ENCODE measurements at places on chromosomes 4 and X.

GRCh38 chr4:158219623-158220022, 9.3 kb downstream of the TMEM144 start:
- DNase-seq: no peak

- no peak for DNase-seq
Observed at GRCh38 chr4:26272654-26273615, 47.9 kb upstream of the RBPJ start.

- no peak for DNase-seq
Observed at GRCh38 chr4:94813221-94813620, 55.5 kb downstream of the BMPR1B start.

GRCh38 chr4:4260185-4260751, 12.2 kb upstream of the TMEM128 start:
- DNase-seq: peak; percentile 50

GRCh38 chr4:110675426-110675825, 52.5 kb upstream of the PITX2 start:
- DNase-seq: no peak

DNA sequence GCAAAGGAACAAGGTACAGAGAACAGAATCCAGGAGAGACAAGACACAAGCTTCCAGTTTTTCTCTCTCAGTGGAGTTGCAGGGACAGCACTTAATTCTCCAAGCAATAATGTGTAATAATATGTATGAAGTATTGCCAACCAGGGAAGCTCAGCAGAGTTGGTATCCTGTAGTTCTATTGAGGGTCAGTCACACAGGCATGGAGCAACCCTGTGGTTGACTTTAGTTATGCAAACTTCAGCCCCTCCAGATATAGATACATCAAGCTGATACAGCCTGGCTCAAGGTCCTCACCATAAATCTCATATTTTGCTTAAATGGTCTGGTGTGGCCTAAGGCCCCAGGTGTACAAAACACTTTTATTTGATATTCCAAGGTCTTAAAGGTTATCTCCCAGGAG, 248.6 kb upstream of the EPHA5 start:
- no peak for DNase-seq

DNA sequence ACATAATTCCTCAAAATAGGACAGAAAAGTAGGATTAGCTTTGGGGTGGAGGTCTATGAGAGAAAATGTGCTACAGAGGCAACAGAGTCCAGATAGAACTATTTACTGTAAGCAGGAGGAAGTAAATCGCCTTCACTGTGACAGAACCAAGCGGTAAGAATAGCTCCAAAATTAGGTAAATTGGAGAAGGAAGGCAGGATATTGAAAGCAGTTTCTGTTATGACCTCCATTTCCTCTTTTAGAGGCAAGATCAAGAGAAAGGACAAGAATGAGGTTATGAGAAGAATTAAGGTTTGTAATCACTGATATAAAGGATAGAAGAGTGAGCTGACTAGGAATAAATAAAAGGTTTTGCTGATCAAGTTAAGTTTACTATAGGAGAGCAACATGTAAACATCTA, 44.1 kb upstream of the NEUROG2 start:
- DNase-seq: peak; percentile 19

GRCh38 chrX:125622899-125623298, 303.2 kb downstream of the TEX13C start:
- no peak for DNase-seq

- DNase-seq: no peak
Observed at GRCh38 chr4:80393246-80393969, 57.9 kb downstream of the CFAP299 start.

DNA sequence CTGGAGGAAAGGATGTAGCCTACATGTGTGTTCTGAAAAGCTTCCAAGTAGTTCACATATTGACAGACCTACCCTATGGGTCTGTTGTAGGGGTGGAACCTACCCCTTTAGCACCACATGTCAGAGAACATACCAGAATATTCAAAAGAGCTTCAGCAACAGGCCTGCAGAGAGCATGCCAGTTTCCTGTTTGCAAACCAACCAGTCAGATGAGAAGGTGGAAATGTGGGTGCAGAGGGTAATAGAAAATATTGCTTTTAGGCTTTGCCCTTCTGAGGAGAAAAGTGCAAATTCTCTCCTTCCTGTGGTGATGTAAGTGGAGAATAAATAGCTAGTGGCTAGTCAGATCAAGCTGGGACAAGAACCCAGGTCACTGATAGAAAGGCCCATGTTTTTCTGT, 16.4 kb downstream of the INTS6L start:
- DNase-seq: no peak

- DNase-seq: no peak
Observed at GRCh38 chr4:2489081-2489805, 20.3 kb downstream of the RNF4 start.

DNA sequence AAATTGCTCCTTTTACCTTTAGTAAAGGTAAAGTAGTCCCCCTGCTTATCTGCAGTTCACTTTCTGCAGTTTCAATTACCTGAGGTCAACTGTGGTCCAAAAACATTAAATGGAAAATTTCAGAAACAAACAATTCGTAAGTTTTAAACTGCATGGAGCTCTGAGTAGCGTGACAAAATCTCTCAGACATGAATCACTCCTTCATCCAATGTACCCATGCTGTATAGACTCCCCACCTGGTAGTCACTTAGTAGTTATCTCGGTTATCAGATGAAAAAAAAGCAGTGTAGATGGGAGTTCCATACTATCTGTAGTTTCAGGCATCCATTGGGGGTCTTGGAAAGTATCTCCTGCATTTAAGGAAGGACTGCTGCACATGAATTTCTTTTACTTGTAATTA, 7.7 kb downstream of the UNC5C start:
- no peak for DNase-seq

DNA sequence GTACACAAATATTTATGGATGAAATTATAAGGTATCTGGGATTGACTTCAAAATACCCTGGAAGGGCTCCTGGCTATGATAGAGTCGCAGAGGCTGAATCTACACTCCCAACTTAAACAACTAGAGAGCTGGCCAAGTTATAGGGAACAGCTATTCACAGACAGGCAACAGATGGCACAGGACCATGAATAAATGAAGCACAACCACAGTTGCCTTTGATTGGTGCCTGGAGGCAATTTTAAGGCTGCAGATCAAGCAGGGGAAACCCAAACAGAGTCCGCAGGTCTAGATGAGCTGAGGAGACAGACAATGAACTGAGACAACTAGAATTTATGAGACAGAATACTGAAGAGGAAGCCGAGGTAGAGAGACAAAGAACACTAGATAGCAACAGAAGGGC, 155.9 kb downstream of the EVC2 start:
- DNase-seq: no peak

DNA sequence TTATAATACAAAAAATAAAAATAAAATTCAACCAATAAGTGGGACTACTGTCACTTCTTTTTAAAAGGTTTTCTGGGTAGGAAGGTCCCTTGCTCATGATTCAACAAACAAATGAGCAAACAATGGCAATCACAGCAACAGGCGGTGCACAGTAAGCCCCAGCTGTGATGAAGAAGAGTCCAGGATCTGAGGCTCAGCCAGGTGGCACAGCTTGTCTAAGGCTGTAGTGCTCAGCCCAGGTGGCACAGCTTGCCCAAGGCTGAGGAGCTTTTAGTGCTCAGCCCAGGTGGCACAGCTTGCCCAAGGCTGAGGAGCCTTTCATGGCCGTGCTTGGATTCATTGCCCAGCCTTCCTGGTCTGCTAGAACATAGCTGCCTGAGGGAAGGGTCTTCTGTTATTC, 75.0 kb downstream of the ZFYVE28 start:
- DNase-seq: no peak

DNA sequence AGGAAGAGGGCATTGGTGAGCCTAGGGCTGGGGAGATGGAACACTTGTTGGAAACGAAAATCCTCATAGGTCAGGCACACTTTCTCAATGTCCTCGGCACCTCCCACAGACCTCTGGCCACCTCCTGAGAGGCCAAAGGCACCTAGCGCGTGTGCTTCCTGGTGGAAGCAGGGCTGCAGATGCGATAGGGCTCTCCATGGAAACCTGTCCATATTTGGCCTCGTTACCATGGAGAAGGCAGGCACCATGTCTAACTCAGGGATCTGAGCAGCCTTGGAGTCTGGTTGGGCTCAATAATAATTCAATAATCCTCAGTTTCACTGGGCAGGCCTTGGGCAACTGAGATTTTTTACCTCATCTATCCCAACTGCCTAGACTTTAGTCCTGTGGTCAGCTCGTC, 58.3 kb downstream of the RAI2 start:
- no peak for DNase-seq

DNA sequence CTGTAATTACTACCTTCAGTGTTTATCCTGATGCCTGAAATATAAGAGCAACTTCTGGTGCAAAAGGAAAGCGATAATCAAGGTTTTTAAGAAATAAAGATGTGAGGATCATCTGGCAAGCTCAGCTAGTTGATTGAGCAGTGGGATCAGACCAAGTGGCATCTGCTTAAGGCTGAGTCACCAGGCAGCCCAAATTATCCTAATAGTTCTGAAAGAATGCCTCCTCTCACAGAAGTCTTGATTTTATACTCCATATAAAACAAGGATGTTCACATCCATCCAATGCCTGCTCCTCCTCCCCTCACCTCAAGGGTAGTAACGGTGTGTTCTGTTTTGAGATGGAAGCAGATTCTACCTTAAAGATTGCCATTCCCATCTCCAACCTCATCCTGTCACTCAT, 134.5 kb upstream of the RASGEF1B start:
- DNase-seq: no peak

- no peak for DNase-seq
Observed at GRCh38 chr4:8129136-8129535, 29.5 kb downstream of the ABLIM2 start.

DNA sequence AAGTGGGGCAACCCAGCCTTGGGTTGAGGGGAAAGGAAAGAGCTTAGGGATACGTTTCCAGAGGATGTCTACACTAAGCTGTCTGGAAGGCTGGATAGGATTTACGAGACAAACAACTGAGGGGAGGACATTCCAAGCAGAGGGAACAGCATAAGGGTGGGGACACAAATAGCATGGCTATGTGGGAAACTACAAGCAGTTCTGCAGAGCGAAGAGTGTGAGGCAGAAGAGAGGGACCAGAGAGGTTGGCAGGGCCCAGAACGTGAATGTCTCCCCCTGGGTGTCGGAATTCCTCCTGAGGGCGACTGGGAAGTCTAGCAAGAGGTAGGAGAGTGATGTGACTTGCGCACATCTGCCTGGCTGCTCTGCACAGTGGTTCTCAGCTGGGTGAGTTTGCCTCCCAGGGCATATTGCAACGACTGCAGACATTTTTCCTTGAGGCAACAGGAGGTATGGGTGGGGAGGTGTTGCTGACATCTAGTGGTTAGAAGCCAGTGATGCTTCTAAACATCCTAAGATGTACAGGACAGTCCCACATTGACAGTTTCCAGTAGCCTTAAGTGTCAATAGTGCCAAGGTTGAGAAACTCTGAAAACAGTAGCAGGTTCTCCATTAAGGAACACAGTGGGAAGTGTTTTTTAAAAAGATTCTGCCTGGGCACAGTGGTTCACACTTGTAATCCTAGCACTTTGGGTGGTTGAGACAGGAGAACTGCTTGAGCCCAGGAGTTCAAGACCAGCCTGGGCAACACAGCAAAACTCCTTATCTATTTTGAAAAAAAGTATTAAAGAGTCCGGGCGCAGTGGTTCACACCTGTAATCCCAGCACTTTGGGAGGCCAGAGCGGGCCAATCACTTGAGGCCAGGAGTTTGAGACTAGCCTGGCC, 9.2 kb downstream of the NDUFA1 start:
- DNase-seq: peak; percentile 62

GRCh38 chr4:156972379-156973015, 898 bp upstream of the PDGFC start:
- DNase-seq: no peak

- no peak for DNase-seq
Observed at GRCh38 chr4:133102043-133102442, 47.1 kb upstream of the PCDH10 start.

- DNase-seq: no peak
Observed at GRCh38 chr4:27089186-27089585, 228.5 kb downstream of the STIM2 start.

DNA sequence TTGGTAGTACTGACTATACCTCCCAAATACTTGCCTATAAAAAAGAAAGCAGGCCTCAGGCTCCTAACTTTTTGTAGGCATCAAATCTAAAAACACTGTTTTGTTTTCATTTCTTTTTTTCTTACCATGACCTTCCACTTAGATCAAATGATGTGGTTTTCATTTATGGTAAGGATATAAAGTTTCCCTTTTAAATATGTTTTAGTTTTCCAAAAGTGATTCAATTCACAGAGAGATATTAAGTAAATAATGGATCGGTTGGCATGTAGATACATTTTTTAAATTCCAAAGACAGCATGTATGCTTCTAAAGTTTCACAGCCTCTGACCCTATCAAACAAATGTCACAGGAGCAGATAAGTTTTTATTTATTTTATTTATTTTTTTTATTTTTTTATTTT, 23.9 kb downstream of the EFHC2 start:
- DNase-seq: no peak

GRCh38 chrX:45850775-45851433, 650.2 kb upstream of the DIPK2B start:
- peak; percentile 11 for DNase-seq

- no peak for DNase-seq
Observed at GRCh38 chr4:128358231-128358912, 70.8 kb upstream of the PGRMC2 start.

DNA sequence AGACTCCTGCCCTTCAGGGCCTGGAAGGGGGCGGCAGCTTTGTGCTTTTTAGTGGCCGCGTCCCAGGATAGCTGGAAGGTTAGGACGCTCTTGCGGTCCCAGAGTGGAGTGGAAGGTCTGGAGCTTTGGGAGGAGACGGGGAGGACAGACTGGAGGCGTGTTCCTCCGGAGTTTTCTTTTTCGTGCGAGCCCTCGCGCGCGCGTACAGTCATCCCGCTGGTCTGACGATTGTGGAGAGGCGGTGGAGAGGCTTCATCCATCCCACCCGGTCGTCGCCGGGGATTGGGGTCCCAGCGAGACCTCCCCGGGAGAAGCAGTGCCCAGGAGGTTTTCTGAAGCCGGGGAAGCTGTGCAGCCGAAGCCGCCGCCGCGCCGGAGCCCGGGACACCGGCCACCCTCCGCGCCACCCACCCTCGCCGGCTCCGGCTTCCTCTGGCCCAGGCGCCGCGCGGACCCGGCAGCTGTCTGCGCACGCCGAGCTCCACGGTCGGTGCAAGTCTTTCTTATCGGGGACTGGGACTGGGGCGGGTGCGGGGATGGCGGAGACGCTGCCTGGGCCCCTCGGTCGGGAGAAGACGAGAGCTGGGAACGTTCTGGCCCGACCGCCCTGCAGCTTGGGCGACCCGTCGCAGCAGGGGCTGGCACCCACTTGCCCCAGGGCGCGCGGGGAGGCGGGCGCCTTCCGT, at the start of gene EDNRA:
Gene EDNRA, plus strand, starts transcription at position 207 of the 686 bp plus-strand sequence. CDS start 4,585 bp downstream, outside the sequence.
- DNase-seq: no peak

- peak; percentile 45 for DNase-seq
Observed at GRCh38 chr4:171650543-171650942, 162.7 kb upstream of the GALNTL6 start.

- DNase-seq: no peak
Observed at GRCh38 chr4:18508786-18509185, 487.2 kb upstream of the LCORL start.

- DNase-seq: no peak
Observed at GRCh38 chr4:39043058-39043860, 11.1 kb upstream of the TMEM156 start.

GRCh38 chrX:154380787-154381186, 1.7 kb downstream of the EMD start:
- DNase-seq: no peak

GRCh38 chr4:6772223-6772928, 10.2 kb upstream of the KIAA0232 start:
- DNase-seq: no peak
